Mesothelial cell of epicardium (in vitro differentiated cells): ENCODE measurements at places on chromosomes 5 and 9. TPM values are rescaled to one million over a fixed set of nuclear protein-coding genes. Genes with fewer than 3 reads are reported as not detected.

DNA sequence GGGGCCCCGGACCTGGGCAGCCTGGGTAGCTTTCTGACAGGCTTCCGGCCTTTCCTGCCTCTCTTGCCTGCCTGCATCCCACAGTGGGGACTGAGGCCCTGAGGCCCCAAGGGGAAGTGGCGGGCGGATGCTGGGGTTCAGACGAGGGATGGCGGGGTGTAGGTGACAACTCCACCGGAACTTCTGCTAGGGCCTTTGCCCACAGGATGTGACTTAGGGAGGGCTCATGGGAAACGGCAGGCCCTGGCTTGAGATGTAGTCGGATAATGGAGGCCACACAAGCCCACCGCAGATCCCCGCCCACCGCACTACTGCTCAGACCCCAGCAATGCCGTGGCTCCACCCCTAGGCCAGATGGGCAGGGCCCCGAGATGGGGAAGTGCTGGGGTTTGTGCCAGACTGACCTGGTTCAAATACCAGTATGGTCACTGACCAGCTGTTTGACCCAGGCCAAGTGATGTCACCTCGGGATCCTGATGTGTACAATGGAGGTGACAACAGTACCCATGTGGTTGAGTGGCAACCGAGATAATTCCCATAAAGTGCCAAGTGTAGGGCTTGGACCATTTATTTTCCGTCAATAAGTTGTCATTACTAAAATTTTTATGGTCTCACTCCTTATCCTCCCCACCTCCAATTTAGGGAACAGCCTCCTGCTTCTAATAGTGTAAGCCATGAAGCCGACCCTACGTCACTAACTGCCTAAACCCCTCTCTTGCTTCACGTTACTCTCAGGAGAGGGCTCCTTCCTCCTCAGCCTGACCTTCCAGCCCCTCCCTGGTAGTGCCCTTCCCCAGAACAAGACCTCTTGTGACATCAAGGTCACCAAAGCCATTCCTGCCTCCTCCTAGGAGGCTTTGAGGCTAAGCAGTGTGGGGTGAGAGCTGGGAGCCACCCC is 2.5 kb upstream of the CDK9 start:
- H3K27me3 ChIP-seq = no peaks in the 10 kb centered on the region
- no peak for DNase-seq
- H3K4me3 ChIP-seq = no peak overlapping the region
- H3K36me3 ChIP-seq = peaks cover 5% of the 10 kb centered on the region

GRCh38 chr9:68637020-68637419 is 68.0 kb upstream of the PIP5K1B start:
- no peak overlapping the region for H3K4me3 ChIP-seq
- no peak overlapping the region for H3K27ac ChIP-seq
- no peaks in the 10 kb centered on the region for H3K36me3 ChIP-seq
- DNase-seq = no peak

- H3K4me1 ChIP-seq = peaks cover 20% of the 10 kb centered on the region
- H3K27ac ChIP-seq = no peak overlapping the region
- H3K36me3 ChIP-seq = no peaks in the 10 kb centered on the region
These were observed 11.8 kb upstream of the COL5A1 start for GRCh38 chr9:134629586-134630392.

DNA sequence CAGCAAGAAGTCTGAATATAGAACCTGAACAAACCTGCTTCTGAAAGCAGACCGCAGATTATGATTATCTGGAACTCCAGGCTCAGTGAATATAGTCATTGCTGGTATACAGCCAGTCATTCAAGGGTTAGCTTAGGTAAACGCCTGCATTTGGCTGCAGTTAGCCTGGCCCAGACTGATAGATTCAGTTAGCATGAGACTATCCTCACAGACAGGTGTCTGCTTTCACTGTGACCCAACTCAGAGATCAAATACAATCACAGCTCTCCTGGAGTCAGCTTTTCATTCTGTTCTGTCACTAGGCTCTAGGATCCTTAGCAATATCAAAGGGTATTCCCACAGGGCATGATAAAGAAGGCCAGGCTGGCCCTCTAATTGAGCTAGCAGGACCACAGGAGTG is 138.6 kb upstream of the PLCXD3 start:
- DNase-seq = no peak
- peaks cover 6% of the 10 kb centered on the region for H3K4me1 ChIP-seq
- no peak overlapping the region for H3K4me3 ChIP-seq
- H3K27ac ChIP-seq = no peak overlapping the region
- no peaks in the 10 kb centered on the region for H3K27me3 ChIP-seq
- H3K36me3 ChIP-seq = no peaks in the 10 kb centered on the region

DNA sequence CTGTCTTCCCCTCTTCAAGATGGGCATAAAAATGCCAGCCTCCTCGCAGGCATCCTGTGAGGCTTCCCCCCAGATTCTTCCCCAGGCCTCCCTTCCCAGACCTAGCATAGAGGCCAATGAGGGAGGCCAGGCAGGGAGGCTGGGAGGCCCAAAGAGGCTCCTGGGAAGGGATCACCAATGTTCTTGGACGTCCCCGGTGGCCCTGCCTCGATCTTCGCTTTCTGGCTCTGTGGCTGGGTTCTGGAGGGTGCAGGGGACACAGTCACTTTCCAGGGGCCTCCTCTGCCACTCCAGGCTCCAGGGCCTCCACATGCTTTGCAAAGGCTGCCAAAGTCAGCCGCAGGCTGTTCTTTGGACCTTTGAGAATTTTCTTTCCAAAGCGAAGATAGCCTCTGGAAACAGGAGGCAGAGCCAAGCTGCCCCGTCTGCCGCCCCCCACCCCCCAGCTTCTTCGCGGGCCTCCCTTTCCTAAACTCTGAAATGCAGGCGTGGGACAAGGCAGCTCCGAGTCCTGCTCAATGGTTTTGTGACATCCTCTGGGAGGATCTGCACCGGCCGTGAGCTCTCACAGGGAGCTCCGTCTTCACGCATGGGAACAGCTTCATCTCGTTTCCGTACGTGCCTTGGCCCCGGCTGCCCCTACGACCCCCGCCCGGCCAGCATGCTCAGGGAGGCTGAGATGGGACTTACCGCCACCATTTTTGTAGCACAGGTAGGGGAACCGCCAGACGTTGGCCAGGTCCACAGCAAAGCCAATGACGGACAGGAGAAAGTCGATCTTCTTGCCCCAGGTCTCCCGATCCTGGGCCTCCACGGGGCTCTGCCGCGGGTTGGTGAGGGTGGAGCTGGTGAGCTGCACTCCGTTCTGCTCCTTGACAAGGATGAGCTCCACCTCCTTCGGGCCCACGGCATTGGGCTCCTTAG is 2.8 kb downstream of the SLC6A3 start:
- H3K27me3 ChIP-seq = peaks cover 88% of the 10 kb centered on the region
- no peaks in the 10 kb centered on the region for H3K36me3 ChIP-seq
- no peak overlapping the region for H3K27ac ChIP-seq
- no peak overlapping the region for H3K4me3 ChIP-seq
- DNase-seq = no peak

DNA sequence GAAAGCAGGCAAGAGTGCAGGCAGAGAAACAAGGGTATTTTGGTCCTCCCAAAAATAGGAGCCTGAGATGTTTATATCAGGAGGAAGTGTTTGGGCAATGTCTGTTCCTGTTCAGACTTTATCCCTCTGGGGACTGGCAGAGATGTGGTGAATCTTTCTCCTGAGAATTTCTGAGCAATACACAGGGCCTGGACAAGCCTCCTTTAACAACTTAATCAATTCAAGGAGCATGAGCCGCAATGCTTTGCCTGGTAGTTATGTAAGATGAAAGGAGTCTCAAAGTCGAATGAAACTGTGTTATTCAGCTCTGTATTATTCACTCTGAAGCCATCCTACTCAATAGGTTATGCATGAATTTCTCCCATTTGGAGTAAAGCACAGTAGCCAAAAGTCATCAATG is 365.6 kb downstream of the MAN2A1 start:
- DNase-seq = no peak
- no peak overlapping the region for H3K27ac ChIP-seq
- peaks cover 49% of the 10 kb centered on the region for H3K4me1 ChIP-seq
- H3K27me3 ChIP-seq = peaks cover 47% of the 10 kb centered on the region
- no peak overlapping the region for H3K4me3 ChIP-seq

DNA sequence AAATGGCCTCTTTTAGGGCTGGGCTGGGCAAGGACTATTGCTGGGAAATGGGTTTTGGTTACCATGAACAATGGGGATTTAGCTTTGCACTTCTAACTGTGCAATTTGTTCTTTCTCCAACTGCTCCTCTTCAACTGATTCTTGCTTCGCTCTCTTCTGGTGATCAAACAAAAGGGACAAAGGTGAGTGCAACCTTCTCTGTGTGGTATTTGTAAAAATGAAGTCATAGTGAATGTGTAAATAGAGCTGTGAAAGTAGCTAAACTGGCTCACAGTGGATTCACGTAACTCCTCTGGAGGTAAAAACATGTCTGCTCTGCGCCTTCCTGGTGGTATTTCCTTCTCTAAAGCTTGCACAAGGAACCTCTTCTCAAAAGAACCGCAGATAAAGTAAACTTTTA is 20.9 kb upstream of the SPINK14 start:
- H3K4me1 ChIP-seq = peaks cover 22% of the 10 kb centered on the region
- H3K27ac ChIP-seq = no peak overlapping the region
- H3K27me3 ChIP-seq = no peaks in the 10 kb centered on the region
- no peak for DNase-seq
- no peaks in the 10 kb centered on the region for H3K36me3 ChIP-seq

FBXO10 gene
- 22.0 to 26.6 TPM (median 24.1 TPM) in 3 replicates for total RNA-seq

TRMT10B gene
- 10.1 to 11.3 TPM (median 11.0 TPM) in 3 replicates for total RNA-seq

RNF208 gene
- total RNA-seq = 13.6 to 16.0 TPM (median 13.9 TPM) in 3 replicates

C5orf58 gene
- total RNA-seq = not detected in 3 replicates
